NCI-H1048 (cell line): ENCODE measurements at places on chromosomes 12 and 14.

- no peak for DNase-seq
Observed at GRCh38 chr12:112823582-112824149, 32.1 kb downstream of the RPH3A start.

- DNase-seq: no peak
Observed at GRCh38 chr14:81371802-81372201, 28.3 kb downstream of the STON2 start.

DNA sequence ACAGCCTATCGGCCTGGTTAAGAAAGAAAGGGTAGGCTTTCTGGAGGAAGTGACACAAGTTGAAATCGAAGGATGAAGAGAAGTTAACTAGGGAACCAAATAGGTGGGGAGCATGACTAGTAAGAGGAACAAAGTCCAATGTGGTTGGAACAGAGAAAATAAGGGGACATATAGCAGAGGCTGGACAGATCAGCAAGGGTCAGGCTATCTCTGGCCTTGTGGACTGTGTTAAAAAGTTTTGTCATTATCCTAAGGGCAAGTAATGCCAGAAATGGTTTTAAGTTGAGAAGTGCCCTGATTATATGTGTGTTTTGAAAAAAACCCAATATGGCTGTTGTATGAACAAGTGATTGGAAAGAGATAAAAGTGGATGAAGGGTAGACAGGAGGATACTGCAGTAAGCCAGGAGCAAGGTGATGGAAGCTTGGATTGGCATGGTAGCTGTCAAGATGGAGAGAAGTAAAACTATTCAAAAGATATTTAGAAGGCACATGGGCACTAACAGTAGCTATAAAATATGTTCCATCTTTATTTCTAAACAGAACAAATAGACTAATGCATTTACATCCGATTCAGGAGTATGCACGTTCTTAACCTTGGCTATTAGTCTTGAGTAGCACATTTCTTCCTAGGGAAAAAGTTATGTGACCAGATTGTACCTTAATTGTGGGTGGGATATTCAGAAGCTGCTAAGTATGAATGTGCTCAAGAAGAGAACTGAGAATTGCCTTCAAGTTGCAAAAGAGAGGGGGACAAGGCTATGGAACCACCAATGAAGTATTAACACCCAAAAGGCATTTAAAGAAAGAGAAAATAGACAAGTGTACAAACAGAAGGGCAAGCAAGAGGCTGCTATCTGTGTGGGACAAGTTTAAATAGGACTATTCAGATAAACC is 46.8 kb upstream of the OR5AU1 start:
- DNase-seq: no peak

GRCh38 chr14:100589071-100589759 is 2.0 kb upstream of the BEGAIN start:
- no peak for DNase-seq

DNA sequence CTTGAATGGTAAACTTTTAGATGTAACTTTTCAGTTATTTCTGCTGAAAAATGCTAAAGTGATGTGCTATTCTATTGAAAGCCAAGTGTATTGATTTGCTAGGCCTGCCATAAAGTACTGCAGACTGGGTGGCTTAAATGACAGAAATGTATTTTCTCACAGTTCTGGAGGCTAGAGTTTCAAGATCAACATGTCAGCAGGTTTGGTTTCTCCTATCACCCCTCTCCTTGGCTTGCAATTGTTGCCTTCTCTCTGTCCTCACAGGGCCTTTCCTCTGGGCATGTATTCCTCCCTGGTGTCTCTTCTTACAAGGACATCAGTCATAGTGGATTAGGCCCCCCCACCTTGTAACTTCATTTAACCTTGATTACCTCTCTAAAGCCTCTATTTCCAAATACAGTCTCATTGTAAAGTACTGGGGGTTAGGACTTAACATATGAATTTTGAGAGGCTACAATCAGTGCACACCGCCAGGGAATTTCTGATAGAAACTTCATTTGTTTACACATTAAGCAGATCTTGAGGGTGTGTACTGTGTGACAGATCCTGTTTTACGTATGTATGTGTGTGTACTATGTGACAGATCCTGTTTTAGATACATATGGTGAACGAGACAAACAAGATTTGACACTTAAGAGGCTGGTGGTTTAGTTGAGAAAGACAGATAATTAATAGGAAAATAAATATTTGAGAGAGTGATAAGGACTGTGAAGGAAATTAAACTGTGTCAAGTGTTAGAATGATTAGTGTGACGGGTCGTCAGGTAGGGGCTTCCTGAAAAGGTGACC is 49.5 kb downstream of the ADIPOR2 start:
- DNase-seq: no peak

DNA sequence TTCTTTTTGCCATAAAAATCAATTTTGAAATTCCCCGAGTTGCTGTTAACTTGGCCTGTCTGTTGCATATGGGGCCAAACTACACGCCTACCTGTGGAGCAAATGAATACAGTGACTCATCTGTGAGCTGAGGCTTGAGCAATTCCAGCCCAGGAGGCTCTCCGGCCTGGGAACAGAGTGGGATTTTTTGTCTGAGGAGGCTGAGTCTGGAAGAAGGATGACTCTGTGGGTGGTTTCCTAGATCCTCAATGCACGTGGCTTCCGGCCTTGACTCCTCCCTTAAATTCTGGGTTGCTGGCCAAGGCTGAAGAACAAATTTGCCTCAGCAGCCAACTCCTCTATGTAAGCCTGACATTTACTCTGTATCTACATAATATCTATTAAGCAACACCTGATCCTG is 124.1 kb downstream of the SSPN start:
- DNase-seq: no peak

DNA sequence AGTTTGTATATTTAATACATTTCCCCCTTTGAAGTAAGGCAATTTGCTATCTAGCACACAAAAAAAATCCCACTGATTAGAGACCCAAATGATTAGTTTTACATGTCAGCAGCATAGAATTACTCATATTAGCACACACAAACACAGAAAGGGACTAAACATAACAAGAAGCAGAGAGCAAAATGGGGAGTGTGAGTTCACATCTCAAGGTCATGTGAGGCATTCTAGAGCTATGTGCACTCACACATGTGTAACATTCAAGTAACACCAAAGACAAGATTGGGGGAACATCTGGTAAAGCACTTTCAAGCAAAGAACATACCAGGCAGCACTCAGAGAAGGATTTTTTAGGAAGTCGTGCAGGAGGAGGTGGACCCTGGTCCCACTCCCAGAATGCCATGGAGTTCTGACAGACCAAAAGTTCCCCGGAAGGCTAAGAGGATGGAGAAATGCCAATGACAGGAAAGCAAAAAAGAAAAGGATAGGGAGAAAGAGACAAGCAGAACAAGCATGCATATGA is 105.8 kb upstream of the SINHCAF start:
- DNase-seq: no peak

DNA sequence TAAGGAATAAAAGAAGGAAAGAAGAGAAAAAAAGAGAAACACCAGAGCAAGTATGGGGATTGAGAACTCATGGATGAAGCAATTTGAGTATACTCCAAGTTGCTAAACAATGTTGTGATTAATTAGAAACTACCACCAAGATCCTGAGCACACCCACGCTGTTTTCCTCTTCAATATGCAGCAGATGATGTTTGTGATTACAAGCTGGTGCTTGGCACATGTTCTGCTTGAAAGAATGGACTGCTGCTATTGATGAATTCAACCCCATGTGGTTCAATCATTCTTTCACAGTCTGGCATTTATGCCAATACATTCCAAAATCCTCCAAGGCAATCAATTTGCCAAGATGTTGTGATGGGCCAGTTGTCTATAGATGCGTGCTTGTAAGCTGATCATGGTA is 146.8 kb downstream of the SLC2A13 start:
- no peak for DNase-seq

DNA sequence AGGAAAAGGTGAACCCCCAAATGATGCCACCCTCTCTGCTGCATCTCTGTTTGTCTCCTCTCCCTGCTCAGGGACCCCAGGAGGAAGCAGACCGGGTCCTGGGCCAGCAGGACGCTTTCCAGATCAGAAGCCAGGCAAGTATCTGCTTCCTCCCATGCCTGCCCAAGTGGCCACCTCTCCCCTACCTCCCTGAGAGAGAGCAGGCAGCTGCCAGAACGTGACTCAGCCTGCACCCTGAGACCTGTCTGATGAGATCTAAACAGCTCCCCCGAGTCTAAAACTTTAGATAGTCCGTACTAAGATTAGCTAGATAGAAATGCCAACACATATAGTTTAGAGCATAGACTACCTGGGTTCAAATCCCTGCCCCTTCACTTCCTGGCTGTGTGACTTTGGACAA is 31.2 kb upstream of the OAS1 start:
- no peak for DNase-seq

DNA sequence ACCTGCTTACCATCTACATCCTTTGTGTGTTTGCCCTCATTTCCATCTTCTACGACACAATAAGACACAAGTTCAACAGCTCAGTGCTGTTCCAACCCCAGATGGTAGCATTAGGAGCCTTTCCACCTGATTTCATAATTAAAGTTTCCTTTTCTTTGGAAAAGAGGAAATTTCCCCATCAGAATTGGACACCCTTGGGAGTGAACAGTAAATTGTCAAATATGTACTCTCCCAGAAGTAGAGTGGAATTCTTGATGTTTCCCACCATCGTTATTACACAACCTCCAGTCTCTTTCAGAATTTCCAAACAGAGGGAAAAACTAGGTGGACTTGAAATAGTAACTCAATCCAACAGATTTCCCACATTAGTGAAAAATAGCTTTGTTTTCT is 337.6 kb upstream of the OR4E1 start:
- DNase-seq: no peak

DNA sequence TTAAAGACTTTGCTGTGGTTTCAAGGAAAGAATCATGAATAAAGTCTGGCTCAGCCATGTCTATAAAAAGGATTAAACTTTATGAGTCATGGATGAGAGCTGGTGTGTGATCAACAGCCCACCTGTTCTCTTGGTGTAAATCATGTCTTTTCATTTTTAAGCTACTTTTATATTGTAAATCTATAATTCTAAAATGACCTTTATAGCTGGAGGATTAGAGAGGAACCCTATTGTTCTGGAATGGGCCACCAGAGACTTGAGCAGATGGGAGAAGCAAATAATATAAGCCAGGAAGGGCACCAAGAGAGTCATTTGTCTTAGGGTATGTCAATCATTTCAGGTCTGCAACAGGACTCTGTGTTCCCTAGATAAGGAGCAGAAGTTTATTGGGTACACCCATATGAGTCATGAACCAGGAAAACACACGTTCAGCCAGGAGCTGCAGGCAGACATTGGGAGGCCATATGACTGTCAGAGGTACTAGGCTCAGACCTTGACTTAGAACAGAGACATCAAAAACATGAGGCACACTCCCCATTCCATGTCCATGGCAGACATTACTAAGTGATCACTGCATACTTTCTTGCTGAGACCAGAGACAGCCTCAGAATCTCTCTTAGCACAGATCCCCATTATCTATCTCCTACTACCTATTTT is 49.3 kb downstream of the NDUFA12 start:
- no peak for DNase-seq

GRCh38 chr14:69392481-69392880 is 5.6 kb downstream of the ERH start:
- DNase-seq: no peak

- DNase-seq: no peak
Observed at GRCh38 chr12:26124446-26125399, at the start of gene BHLHE41. Gene BHLHE41, minus strand, starts transcription at chr12:26125037. Its CDS starts 258 bp downstream, at chr12:26124779.

- DNase-seq: no peak
Observed at GRCh38 chr12:107320033-107320928, 226.9 kb upstream of the CRY1 start.

DNA sequence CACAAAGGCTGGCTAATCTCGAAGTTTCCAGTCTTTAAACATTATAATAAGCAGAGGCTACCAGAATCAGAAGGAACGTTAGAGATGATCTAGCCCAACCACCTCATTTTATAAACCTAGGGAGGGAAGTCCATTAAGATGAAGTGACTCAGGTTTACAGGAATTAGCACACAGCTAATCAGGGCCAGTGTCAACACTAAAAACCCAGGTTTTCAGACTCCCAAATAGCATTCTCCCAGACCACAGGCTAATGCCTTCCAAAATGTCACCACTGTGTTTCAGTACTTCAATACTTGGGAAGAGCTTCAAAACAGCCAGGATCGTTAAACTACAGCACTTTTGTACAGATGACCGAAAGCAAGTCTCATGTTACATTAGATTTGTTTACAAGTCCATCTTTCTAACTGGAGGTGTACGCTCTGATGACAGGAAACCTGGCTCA is 89.2 kb downstream of the FOXN3 start:
- DNase-seq: no peak

GRCh38 chr12:107169200-107169599 is 75.9 kb upstream of the CRY1 start:
- DNase-seq: no peak

DNA sequence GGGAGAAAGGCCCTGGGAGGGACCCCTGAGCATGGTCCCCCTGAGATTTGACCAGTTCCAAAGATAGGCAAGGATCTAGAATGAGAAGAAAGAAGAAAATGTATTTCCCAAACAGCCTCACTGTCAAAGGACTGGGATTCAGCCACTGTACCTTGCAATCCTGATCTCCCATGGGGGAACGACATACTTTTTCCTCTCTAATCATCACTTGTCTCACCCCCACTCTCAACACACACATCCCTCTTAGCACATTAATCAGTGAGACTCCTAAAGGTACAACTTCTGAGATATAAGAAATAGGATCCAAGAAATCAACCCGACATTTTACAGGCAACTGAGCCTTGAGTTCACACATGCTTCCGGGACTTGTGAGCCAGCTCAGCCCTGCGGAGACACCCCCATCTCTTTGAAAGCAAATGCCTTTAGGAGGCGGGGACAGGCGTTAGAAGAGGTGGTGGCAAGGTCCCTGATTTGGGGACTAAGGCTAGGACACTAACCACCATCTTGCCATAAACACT is 1.4 kb downstream of the MAP3K9 start:
- no peak for DNase-seq

GRCh38 chr14:54674046-54674741 is 107.3 kb downstream of the SAMD4A start:
- DNase-seq: no peak

DNA sequence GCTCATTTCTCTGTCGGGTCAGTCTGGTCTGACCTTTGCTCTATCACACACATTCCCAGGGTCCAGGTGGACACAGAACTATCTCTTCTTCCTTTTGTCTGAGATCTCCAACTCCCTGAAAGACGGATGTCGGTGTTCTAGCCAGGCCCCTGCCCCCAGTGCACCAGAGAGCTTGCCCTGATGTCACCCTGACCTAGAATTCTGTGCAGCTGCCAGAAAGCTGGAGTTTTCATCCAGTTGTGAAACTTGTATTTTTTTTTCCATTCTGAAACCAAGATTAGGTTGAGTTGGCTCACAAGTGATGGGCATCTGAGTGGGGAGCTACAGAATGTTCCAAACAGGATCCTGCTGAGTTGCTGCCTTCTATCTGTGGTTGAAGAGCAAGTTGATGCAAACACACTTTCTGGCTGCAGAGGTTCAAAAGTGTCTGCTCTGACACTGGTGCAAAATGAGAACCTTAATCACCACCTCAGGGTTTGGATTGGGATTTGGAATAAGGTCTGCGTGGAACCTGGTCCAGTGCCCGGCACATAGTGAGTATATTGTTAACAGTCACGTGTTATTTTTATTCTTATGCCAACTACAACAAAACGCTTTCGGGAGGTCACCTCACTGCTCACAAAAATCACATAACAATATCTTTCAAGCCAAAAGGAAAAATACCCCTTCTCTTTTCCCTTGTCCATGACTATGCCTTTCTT is 211.5 kb downstream of the SLC15A4 start:
- DNase-seq: no peak

DNA sequence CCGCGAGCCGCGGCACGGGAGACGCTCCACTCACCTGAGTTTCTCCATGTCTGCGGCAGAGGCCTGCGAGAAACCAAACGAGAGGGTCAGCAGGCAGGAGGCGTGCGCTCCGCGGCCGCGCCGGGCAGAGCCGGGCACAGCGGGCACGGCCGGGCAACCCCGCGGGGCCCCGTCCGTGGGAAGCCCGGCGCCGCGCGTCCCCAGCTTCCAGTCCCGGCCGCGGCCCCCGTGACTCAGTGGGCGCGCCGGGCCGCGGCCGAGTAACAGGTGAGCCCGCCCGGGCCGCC is 19.4 kb downstream of the BEGAIN start:
- no peak for DNase-seq
